ENCODE measurements at places on chromosomes 6 and 20.

- DNase-seq: no peak
Measured at GRCh38 chr20:22680031-22680740, 95.8 kb upstream of the FOXA2 start.

- DNase-seq: no peak
Measured at GRCh38 chr6:97081010-97081590, 156.6 kb downstream of the KLHL32 start.

- no peak for DNase-seq
Measured at GRCh38 chr6:98484696-98485095, 349.7 kb upstream of the POU3F2 start.

DNA sequence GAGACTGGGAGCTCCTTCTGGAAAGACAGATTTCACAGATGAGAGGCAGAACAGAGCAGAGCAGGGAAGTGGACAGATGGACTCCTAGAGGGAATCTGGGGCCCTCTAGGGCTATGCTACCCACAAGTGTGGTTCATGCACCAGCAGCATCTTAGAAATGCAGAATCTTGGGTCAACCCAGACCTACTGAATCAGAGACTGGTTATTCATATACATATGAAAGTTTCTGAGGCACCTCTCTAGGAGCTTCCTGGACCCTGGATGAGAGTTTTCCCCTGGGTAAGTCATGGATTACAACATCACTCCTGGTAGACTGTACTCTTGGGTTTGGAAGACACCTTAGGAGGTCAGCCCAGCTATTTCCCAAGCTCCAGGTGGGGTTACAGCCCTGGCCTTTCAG, 55.4 kb upstream of the SAYSD1 start:
- DNase-seq: no peak

- peak; percentile 55 for DNase-seq
Measured at GRCh38 chr6:30463651-30464618, 25.4 kb upstream of the HLA-E start.
